Tibial nerve (tissue), 4 donors: ENCODE measurements at places on chromosomes 13 and 19. TPM values are rescaled to one million over a fixed set of nuclear protein-coding genes. Genes with fewer than 3 reads are reported as not detected.

- DNase-seq = no peak
- H3K4me1 ChIP-seq = no peaks in the 10 kb centered on the region
- H3K27ac ChIP-seq = no peak overlapping the region
- H3K4me3 ChIP-seq = no peak overlapping the region
These were observed 8.6 kb upstream of the CEACAM6 start for GRCh38 chr19:41746593-41747227.

- H3K27ac ChIP-seq = no peak overlapping the region
- H3K4me3 ChIP-seq = no peak overlapping the region
- peaks cover 53% of the 10 kb centered on the region for H3K36me3 ChIP-seq
- H3K27me3 ChIP-seq = no peaks in the 10 kb centered on the region
- no peak for DNase-seq
These were observed 2.4 kb downstream of the LENG8 start for GRCh38 chr19:54451331-54451871.

GRCh38 chr13:46796129-46796514 is 839 bp downstream of the ESD start:
- H3K36me3 ChIP-seq = no peaks in the 10 kb centered on the region
- peak overlapping the region; percentile 79 for H3K4me3 ChIP-seq
- no peaks in the 10 kb centered on the region for H3K27me3 ChIP-seq
- peak overlapping the region; percentile 92 for H3K27ac ChIP-seq

DNA sequence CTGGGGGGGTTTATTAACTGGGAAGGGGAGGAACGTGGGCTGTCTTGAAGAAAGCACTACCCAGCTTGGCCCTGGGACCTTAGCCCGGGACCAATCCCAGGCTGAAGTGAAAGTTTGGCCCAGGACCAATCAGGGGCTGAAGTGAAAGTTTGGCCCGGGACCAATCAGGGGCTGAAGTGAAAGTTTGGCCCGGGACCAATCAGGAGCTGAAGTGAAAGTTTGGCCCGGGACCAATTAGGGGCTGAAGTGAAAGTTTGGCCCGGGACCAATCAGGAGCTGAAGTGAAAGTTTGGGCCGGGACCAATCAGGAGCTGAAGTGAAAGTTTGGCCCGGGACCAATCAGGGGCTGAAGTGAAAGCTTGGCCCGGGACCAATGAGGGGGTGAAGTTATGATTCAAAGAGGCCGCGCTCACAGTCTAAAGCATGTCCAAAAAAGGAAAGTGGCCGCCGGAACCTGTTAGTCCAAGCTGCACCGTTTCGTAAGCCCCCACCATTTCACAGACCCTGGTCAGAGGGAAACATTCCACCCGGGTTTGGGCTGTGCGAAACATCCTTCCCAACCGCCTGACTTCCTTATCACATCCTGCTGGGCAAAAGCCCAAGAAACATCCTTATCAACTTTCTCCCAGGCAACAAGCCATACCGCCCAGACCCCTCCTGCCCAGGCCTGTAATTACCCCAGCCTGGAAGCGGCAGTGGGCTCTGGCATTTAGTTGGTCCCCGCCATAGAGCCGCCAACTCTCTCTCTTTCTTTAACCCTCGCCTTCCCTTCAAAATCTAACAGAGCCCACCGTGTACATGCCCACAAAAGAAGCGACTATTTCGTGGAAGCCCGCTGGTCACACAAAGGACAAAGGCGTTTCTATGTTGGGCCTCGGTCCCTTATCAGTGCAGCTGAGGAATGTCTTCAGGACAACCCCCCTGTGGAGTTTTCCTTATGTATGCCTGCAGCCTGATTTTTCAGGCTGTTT is 1.1 kb downstream of the ZNF850 start:
- H3K36me3 ChIP-seq = peaks cover 33% of the 10 kb centered on the region
- no peaks in the 10 kb centered on the region for H3K27me3 ChIP-seq
- H3K27ac ChIP-seq = peak overlapping the region; percentile 74
- H3K4me1 ChIP-seq = peaks cover 21% of the 10 kb centered on the region
- no peak for DNase-seq

GRCh38 chr13:110902370-110902769 is 12.5 kb downstream of the ANKRD10 start:
- no peak for DNase-seq
- no peak overlapping the region for H3K4me3 ChIP-seq
- H3K4me1 ChIP-seq = peaks cover 5% of the 10 kb centered on the region
- no peak overlapping the region for H3K27ac ChIP-seq

Gene ZIM2
- total RNA-seq = not detected

DNA sequence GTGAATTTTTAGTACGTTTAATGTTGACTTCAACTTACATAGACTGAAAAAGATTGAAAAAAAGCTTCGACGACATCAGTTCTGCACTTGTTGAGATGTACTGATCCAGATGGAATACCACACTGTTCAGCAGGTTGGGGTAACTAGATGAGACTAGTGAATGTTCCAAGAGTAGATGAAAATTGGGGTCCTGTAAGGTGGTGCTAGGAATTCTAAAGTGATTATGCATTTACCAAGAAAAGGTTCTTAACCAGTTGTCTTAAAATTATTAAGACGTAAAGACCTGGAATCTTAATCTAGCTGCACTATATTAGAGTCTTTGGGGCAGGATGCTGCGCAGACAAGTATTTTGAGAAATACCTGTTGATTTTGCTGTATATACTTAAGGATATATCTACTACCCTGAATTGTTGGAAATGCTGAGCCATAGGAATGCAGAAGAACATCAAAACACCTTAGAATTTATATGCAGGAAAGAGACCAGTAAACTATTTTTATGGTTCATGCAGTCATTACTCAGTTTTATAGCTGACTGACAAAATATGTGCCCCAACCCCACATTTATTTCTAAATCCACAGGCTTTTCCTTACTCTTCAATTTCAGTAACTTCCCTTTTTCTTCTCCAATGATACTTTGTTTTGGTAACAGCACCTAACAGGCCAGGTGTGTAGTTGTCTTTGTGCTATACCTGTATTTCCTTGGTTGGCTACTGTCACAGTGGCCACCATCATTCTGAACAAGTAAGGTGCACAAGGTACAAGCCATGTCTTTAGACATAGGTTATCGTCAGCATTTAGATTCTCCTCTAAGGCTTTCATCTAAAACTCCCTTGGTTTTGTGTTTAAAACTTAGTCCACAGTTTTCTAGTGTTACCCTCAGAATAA is 8.6 kb downstream of the MIR17HG start:
- no peak overlapping the region for H3K27ac ChIP-seq
- H3K4me3 ChIP-seq = no peak overlapping the region
- no peaks in the 10 kb centered on the region for H3K4me1 ChIP-seq
- H3K36me3 ChIP-seq = no peaks in the 10 kb centered on the region
- H3K27me3 ChIP-seq = no peaks in the 10 kb centered on the region

DNA sequence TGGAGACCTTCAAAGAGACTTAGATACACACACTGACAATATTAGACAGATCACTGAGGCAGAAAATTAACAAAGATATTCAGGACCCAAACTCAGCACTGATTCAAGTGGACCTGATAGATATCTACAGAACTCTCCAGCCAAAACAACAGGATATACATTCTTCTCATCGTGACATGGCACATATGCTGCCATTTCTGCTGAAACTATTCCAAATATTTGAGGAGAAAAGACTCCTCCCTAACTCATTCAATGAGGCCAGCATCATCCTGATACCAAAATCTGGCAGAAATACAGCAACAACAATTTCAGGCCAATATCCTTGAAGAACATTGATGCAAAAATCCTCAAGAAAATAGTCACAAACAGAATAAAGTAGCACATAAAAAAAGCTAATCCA is 53.3 kb downstream of the TRPC4 start:
- DNase-seq = no peak
- H3K4me3 ChIP-seq = no peak overlapping the region
- no peaks in the 10 kb centered on the region for H3K4me1 ChIP-seq
- H3K36me3 ChIP-seq = no peaks in the 10 kb centered on the region
- H3K27me3 ChIP-seq = no peaks in the 10 kb centered on the region
- no peak overlapping the region for H3K27ac ChIP-seq

Gene TMEM91
- total RNA-seq = 33.9 TPM

GRCh38 chr19:927351-927779 is 1.5 kb downstream of the ARID3A start:
- peaks cover 18% of the 10 kb centered on the region for H3K4me1 ChIP-seq
- DNase-seq = no peak
- no peaks in the 10 kb centered on the region for H3K27me3 ChIP-seq
- H3K4me3 ChIP-seq = peak overlapping the region; percentile 70

DNA sequence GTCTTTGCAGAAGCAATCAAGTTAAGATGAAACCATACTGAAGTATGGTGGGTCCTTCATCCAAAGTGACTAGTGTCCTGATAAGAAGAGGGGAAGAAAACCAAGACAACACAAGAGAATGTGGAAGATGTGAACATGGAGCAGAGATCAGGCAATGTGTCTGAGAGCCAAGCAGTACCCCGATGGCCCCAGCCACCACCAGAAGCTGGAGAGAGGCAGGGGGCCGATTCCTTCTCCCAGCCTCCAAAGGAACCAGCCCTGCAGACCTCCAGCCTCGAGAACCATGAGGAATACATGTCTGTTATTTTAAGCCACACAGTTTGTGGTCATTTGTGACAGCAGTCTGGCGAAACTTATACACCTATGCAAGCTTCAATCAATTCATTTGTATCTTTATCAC is 93.2 kb downstream of the IRS2 start:
- H3K4me3 ChIP-seq = no peak overlapping the region
- no peaks in the 10 kb centered on the region for H3K27me3 ChIP-seq
- H3K36me3 ChIP-seq = no peaks in the 10 kb centered on the region
- no peak for DNase-seq
- H3K27ac ChIP-seq = no peak overlapping the region

DNA sequence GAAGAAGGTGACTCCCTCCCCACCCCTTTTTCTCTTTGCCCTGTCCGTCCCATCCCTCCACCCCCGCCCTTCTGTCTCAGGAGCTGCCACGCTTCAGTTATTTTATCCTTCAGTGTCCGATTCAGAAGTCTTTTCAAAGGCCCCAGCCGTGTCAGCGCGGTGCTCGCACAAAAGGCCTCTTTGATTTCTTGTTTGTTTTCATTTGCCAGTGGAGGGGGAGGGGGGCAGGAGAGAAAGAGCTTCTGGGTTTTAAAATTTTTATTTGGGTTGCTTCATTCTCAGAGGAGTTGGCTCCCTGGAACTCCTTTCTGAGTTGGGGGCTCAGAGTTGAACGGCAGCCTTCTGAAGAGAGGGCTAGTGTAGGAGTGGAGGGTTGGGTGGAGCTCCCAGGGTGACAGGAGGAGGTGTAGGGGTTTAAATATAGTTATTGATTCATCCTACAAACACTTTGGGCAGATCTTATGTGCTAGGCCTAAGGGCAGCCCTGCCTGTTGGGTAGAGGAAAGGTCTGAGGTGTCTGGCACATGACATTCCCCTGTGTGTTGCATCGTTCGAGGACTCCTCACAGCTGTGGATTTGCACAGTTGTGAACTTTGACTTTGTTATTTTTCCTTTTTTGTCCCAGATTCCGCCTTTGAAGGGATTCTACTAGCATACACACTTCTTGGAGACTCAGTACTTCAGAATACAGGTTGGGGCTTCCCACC is 36.8 kb downstream of the NFIX start:
- DNase-seq = peak; percentile 46
- H3K36me3 ChIP-seq = peaks cover 7% of the 10 kb centered on the region
- H3K27ac ChIP-seq = peak overlapping the region; percentile 72
- no peak overlapping the region for H3K4me3 ChIP-seq
- no peaks in the 10 kb centered on the region for H3K27me3 ChIP-seq

Gene VSTM2B
- not detected for total RNA-seq

GRCh38 chr13:40440990-40441820 is 225.2 kb downstream of the FOXO1 start:
- H3K36me3 ChIP-seq = no peaks in the 10 kb centered on the region
- no peak overlapping the region for H3K4me3 ChIP-seq
- H3K27me3 ChIP-seq = no peaks in the 10 kb centered on the region
- DNase-seq = peak; percentile 75

DNA sequence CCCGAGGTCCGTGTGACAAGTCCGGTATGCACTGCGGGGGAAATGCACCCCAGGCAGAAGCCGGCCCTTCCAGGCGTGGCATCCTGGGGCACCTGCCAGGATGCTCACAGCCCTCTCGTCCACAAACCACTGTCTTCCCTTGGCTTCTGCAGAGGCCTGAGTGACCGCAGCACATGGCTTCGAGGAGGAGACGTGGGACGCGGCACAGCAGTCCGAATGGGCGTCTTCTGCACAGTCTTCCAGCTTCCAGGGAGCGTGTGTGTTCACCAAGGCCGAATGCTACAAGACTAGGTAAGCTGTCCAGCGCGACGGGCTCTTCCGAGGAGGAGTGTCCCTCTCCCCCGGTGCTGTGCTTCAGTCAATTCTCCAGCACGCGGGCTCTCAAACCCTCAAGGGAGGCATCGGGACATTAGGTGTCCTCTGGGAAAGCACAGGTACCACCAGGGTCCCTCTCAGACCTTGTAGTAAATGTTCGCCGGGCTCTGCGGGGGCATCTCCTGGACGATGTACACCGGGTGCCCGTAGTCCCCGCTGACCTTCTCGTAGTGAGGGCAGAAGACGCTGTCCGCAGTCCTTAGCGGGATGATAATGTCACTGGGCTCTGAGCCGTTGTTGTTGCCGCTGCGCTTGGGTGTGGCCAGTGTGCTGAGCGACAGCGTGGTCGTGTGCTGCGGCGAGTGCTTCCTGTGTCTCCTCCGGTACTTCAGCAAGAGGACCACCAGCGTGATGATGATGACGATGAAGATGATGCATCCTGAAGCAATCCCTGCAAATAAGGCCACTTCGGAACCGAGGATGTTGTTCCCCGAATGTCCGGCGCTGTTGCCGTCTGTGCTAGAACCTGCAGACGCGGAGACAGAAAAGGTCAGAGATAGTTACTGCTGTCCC is 42.6 kb downstream of the EFNB2 start:
- H3K4me3 ChIP-seq = no peak overlapping the region
- no peaks in the 10 kb centered on the region for H3K27me3 ChIP-seq
- no peak for DNase-seq
- peaks cover 52% of the 10 kb centered on the region for H3K4me1 ChIP-seq
- H3K36me3 ChIP-seq = peaks cover 22% of the 10 kb centered on the region

Gene PIAS4
- 23.0 TPM for total RNA-seq

Gene ODAD3
- not detected for total RNA-seq

Gene ZNF223
- total RNA-seq = 4.6 TPM

Gene ZNF416
- 2.7 TPM for total RNA-seq

Gene EPS8L1
- 1.2 TPM for total RNA-seq

- no peaks in the 10 kb centered on the region for H3K36me3 ChIP-seq
- no peak for DNase-seq
- H3K4me1 ChIP-seq = no peaks in the 10 kb centered on the region
- no peaks in the 10 kb centered on the region for H3K27me3 ChIP-seq
These were observed 14.3 kb upstream of the GALP start for GRCh38 chr19:56161534-56161933.

- no peaks in the 10 kb centered on the region for H3K36me3 ChIP-seq
- H3K27ac ChIP-seq = no peak overlapping the region
- H3K27me3 ChIP-seq = no peaks in the 10 kb centered on the region
- no peak overlapping the region for H3K4me3 ChIP-seq
These were observed 326.8 kb downstream of the OXGR1 start for GRCh38 chr13:96667294-96668018.

DNA sequence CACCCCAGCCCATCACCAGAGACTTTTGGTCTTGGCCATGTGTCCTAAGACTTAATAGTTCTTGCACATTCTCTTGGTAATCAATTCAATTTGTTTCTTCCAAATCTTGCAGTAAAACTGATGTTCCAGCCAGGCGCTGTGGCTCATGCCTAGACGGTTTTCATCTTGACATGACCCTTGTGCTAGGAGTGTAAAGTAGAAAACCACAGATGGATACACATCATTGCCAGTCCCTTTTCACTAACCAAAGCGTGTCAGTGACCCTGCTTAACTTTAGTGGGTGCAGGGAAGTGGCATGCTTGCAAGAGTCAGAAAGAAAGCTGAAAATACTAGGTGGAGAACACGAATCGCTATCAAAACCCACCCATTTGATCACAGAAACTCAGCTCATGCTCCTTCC is 18.0 kb upstream of the CD70 start:
- no peaks in the 10 kb centered on the region for H3K4me1 ChIP-seq
- H3K36me3 ChIP-seq = no peaks in the 10 kb centered on the region
- no peak overlapping the region for H3K4me3 ChIP-seq
- no peak overlapping the region for H3K27ac ChIP-seq
- H3K27me3 ChIP-seq = no peaks in the 10 kb centered on the region
